ENCODE measurements at places on chromosomes 6 and 20. TPM values are rescaled to one million over a fixed set of nuclear protein-coding genes. Genes with fewer than 3 reads are reported as not detected.
A peak's percentile ranks its signal among the peaks of the same experiment; 100 is the strongest.

The FRMD1 gene
- total RNA-seq: not detected

The ZFP64 gene
- total RNA-seq: 11.9 TPM

The SLPI gene
- total RNA-seq: not detected

DNA sequence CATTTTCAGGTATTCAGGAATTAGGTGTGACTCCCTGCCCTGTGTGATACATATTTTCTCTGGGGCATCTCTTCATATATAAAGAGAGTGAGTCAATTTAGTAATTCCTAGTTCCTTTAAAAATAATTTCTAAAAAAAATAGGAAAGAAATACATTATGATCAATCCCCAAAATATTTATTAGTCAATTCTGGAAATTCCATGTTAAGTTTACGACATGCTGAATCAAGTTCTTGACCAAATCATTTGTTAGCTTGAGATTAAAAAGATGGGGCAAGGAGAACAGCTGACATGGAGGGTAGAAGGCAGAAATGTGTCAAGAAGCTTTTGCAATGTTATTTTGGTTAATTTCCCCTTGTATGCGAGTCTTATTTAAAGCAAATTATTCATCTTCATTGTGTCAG is 22.7 kb upstream of the PRDM1 start:
- H3K27ac ChIP-seq: no peak overlapping the region
- H3K27me3 ChIP-seq: no peaks in the 10 kb centered on the region
- no peaks in the 10 kb centered on the region for H3K36me3 ChIP-seq
- no peak overlapping the region for H3K4me3 ChIP-seq

DNA sequence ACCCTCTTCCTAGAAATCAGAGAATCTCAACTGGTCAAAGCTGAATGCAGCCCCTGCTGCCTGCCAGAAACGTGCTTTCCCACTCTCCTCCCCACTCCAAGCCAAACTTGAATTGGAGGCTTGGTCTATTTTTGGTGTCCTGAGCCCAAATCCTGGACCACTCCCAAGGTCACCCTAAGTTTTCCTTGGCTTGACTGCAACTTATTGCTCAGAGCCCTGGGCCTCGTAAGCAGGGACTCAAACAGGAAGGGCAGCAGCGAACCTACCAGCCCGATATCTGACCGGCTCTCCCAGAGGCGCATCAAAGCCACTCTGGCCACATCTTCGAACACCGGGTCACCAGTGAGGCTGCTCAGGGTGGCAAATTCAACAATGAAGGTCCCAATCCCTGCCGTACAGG is 12.7 kb downstream of the EDEM2 start:
- H3K4me1 ChIP-seq: no peaks in the 10 kb centered on the region
- peaks cover 37% of the 10 kb centered on the region for H3K36me3 ChIP-seq
- no peaks in the 10 kb centered on the region for H3K27me3 ChIP-seq
- H3K4me3 ChIP-seq: no peak overlapping the region
- no peak for DNase-seq

DNA sequence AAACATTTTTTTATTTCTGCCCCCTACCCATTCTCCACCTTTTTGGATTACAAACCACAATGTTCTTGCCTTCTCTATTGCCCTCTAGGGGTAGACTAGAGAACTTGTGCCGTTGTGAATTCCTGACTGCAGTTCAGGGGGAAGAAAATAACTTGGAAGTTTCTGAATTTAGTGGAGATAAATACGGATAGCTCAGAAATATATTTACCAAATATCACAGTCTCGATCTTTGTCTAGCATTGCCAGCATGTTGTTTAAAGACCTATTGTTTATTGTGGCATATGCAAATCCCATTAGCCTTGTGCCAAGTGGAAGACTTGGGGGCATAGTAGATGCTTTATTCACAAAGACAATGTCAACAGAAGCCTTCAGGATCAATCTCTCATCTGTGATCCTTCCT is 154.1 kb upstream of the MMS22L start:
- no peak overlapping the region for H3K27ac ChIP-seq
- no peak overlapping the region for H3K4me3 ChIP-seq
- H3K36me3 ChIP-seq: no peaks in the 10 kb centered on the region
- no peak for DNase-seq
- no peaks in the 10 kb centered on the region for H3K4me1 ChIP-seq
- no peaks in the 10 kb centered on the region for H3K27me3 ChIP-seq

GRCh38 chr6:69427882-69428281 is 368.9 kb downstream of the LMBRD1 start:
- H3K27me3 ChIP-seq: no peaks in the 10 kb centered on the region
- DNase-seq: no peak
- no peaks in the 10 kb centered on the region for H3K36me3 ChIP-seq
- H3K27ac ChIP-seq: no peak overlapping the region

- no peaks in the 10 kb centered on the region for H3K27me3 ChIP-seq
- DNase-seq: peak; percentile 42
- H3K4me3 ChIP-seq: no peak overlapping the region
- peaks cover 6% of the 10 kb centered on the region for H3K36me3 ChIP-seq
- no peak overlapping the region for H3K27ac ChIP-seq
Measured at GRCh38 chr6:150891888-150892485, 26.5 kb downstream of the MTHFD1L start.

DNA sequence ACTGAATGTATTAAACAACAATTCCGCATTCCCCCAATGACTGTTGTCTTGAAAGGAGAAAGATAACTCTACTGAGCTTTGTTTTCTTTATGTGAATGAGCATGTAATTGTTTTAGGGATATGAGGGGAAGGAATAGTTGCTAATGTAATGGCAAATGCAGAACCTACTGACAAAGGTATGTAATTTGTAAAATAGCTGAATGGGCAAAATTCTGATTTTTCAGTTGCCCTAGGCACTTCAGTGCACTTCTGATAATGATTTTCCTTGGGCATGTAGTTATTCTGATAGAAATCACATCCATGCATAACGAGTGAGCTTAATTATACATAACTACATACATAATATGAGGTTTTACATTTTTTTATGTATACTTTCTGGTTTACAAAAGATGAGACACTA is 53.4 kb upstream of the FOXO3 start:
- no peaks in the 10 kb centered on the region for H3K36me3 ChIP-seq
- H3K4me1 ChIP-seq: no peaks in the 10 kb centered on the region
- H3K27me3 ChIP-seq: no peaks in the 10 kb centered on the region

DNA sequence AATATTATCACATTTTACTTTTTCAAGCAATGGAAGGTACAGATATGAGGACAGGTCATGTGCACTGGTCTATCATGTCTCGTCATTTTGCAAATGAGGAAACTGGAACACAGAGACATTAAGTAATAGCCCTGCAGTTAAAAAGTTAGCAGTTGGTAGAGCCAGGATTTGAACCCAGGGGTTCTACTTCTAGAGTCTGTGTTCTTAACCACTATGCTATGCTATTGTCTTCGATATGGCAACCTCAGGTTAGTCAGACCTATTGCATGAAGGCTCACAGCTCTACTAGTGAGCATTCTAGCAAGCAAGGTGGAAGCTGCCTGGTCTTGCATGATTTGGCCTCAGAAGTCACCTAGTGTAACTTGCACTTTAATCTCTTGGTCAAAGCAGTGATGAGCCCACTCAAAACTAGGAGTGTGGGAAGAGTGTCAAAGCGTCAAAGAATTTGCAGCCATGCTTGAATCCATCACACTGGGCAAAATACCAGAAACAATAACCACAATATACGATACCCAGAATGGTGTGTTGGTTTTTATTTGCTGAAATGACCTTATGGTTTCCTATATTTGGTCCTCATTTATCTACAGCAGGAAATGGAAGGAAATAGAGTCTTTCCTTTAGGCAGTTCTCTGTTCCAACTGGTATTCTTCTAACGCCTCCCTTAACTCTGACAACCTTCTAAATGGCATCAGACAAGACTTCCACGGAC is 20.4 kb upstream of the BMP2 start:
- H3K27ac ChIP-seq: no peak overlapping the region
- DNase-seq: no peak
- no peaks in the 10 kb centered on the region for H3K4me1 ChIP-seq
- no peak overlapping the region for H3K4me3 ChIP-seq
- H3K36me3 ChIP-seq: no peaks in the 10 kb centered on the region
- H3K27me3 ChIP-seq: no peaks in the 10 kb centered on the region

- no peak overlapping the region for H3K4me3 ChIP-seq
- H3K36me3 ChIP-seq: no peaks in the 10 kb centered on the region
- no peak for DNase-seq
- H3K27me3 ChIP-seq: no peaks in the 10 kb centered on the region
- H3K4me1 ChIP-seq: no peaks in the 10 kb centered on the region
- no peak overlapping the region for H3K27ac ChIP-seq
Measured at GRCh38 chr20:24915892-24916291, 33.2 kb upstream of the CST7 start.

DNA sequence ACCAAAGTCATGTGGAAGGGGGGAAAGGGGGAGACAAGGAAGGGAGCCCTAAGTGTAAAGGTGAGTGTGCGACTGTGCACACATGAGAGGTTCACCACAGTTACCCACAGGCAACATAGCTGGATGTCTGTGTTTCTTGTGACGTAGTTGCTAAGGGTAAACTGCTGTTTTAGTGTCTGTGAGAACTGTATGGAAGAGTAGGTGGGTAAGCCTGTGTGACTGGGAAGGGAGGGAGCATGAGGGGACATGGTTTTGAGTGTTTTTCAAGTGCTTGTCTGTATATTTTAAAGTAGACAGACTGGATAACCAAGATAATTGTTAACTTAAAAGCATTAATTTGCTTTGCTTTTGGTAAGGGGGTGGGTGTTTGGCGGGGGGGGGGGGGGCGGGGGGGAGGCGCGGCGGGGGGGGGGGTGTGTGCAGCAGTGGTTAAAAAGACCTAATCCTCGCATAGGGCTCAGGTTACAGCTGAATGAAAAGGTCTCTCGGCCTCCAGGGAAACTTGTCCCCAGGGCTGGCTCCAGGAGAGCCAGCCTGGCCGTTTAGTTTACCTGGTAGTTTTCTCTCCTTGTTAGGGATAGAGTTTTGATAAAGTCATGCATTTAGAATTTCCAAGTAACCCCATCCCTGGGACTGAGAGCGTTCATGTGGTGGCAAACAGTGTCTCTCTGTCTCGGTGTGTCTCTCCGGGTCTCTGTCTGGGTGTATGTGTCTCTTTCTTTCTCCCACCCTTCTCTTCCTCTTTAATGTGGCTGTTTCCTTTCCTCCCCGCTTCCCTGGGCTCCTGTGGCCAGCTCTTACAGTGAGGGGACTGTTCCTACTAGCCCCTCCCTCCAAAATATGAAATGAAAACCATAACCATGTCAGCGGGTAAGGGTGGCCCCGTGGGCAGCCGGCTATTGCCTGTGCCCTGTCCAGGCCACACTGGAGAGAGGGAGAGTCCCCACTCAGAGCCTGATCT is 3.4 kb downstream of the SCUBE3 start:
- no peak for DNase-seq
- peaks cover 7% of the 10 kb centered on the region for H3K4me1 ChIP-seq
- no peaks in the 10 kb centered on the region for H3K36me3 ChIP-seq

DNA sequence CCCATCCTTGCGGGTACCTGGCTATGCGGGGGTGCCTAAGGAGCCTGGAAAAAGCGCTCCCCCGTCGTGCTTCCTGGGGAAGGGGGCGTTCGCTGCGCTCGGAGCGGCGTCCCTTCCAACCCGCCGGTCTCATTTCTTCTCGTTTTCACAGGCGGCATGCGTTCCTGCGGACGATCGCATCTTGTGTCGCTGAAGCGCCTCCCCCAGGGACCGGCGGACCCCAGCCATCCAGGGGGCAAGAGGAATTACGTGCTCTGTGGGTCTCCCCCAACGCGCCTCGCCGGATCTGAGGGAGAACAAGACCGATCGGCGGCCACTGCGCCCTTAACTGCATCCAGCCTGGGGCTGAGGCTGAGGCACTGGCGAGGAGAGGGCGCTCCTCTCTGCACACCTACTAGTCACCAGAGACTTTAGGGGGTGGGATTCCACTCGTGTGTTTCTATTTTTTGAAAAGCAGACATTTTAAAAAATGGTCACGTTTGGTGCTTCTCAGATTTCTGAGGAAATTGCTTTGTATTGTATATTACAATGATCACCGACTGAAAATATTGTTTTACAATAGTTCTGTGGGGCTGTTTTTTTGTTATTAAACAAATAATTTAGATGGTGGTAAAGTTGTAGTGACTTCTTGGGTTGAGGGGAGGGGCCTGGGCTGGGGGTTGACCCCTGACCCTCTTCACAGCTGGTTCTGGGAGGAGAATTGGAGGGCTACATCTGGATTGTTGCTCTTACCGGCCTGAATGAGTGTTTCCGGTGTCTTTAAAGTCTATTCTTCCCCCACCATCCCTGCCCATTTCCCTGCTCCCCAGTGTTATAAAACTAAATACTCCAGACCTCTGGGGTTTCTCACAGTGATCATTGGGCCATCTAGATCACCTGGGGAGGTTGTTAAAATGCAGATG is 1.1 kb downstream of the ID1 start:
- peaks cover 16% of the 10 kb centered on the region for H3K4me1 ChIP-seq
- H3K27ac ChIP-seq: peak overlapping the region; percentile 73
- no peaks in the 10 kb centered on the region for H3K36me3 ChIP-seq
- peaks cover 20% of the 10 kb centered on the region for H3K27me3 ChIP-seq

GRCh38 chr6:135837735-135838449 is 13.6 kb upstream of the PDE7B start:
- no peaks in the 10 kb centered on the region for H3K4me1 ChIP-seq
- no peaks in the 10 kb centered on the region for H3K36me3 ChIP-seq
- no peaks in the 10 kb centered on the region for H3K27me3 ChIP-seq
- H3K27ac ChIP-seq: no peak overlapping the region
- no peak for DNase-seq

- no peaks in the 10 kb centered on the region for H3K36me3 ChIP-seq
- no peak overlapping the region for H3K4me3 ChIP-seq
Measured at GRCh38 chr6:17015144-17015543, 86.7 kb upstream of the STMND1 start.

DNA sequence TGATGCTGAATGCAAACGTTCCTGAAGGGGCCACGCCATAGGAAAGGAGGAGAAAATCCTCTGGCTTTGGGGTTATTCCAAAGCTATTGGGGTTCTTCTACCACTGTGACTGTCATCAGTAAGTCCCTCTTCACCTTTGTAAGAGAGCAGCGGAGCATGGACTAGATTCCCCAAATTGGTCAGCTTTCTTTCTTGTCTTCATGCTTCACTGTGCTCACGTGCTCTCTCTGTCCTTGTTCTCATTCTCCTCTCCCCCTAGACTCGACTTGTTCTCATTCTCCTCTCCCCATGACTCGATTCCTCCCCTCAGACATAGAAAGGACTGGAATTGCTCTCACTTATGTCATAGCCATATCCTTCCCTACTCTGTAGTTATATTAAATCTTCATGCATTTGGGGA is 54.8 kb upstream of the ADGRG6 start:
- no peaks in the 10 kb centered on the region for H3K36me3 ChIP-seq
- no peak overlapping the region for H3K27ac ChIP-seq
- H3K4me1 ChIP-seq: no peaks in the 10 kb centered on the region
- no peak overlapping the region for H3K4me3 ChIP-seq
